ENCODE measurements at places on chromosomes 6 and 20.

GRCh38 chr6:13916230-13916944 is 8.4 kb upstream of the RNF182 start:
- DNase-seq, result no peak

- no peak for DNase-seq
Observed at GRCh38 chr6:24893342-24893850, 42.4 kb downstream of the RIPOR2 start.

- DNase-seq, result no peak
Observed at GRCh38 chr6:122407712-122408111, 8.3 kb downstream of the HSF2 start.

DNA sequence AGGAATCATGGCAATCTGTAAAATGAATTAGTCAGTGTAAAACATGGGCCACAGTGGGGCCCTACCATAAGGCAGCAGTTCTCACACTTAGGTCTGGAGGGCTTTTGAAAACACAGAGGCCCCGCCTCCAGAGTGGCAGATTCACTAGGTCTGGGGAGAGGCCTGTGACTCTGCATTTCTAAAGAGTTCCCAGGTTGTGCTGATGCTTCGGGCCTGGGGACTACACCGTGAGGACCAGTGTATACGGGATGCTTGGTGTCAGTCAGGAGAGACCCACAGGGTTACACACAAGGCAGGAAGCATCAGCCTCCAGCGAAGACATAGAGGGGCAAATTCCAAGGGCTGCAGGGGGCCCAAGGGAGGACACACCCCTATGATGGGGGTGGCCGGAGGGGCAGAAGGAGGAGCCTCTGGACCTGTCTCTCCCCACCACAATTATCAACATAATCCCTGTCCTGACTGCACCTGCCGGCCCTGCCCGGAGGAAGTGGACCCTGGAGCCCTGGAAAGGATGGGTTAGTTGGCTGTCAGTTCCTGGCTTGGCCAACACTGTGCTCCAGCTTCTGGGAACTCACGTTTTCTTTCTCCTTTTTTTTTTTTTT is 46.7 kb downstream of the FGD2 start:
- DNase-seq, result no peak

DNA sequence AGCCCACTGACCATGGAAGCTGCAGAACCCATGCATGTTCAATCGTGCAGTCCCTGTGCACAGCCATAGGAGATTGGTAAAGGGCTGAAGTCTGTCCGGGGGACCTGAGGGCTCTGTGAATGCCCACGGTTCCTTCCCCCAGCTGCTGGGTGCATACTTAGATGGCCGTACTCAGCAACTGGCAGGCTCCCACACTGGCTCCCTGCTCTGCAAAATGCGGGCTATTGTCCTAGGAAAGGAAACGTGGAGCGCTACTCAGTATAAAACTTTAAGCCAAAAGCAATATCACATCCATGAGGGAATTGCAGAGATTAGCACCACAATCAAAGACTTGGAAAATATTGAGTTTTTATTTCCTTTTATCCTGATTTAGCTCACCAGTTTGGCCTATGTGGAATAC is 202.0 kb downstream of the WDR27 start:
- no peak for DNase-seq

GRCh38 chr6:80259118-80259517 is 152.6 kb downstream of the BCKDHB start:
- no peak for DNase-seq

DNA sequence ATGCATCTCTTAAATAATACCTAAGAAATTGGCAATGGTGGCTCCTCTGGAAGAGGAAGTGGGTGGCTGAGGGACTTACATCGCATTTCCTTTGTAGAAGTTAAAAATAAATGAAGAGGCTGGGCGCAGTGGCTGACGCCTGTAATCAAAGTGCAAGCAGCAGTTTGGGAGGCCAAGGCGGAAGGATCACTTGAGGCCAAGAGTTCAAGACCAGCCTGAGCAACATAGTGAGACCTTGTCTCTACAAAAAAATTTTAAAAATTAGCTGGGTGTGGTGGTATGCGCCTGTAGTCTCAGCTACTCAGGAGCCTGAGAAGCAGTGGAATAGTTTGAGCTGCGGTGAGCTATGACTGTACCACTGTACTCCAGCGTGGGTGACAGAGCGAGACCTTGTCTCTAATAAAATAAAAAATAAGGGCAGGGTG is 12.2 kb upstream of the NCOA3 start:
- DNase-seq, result no peak

DNA sequence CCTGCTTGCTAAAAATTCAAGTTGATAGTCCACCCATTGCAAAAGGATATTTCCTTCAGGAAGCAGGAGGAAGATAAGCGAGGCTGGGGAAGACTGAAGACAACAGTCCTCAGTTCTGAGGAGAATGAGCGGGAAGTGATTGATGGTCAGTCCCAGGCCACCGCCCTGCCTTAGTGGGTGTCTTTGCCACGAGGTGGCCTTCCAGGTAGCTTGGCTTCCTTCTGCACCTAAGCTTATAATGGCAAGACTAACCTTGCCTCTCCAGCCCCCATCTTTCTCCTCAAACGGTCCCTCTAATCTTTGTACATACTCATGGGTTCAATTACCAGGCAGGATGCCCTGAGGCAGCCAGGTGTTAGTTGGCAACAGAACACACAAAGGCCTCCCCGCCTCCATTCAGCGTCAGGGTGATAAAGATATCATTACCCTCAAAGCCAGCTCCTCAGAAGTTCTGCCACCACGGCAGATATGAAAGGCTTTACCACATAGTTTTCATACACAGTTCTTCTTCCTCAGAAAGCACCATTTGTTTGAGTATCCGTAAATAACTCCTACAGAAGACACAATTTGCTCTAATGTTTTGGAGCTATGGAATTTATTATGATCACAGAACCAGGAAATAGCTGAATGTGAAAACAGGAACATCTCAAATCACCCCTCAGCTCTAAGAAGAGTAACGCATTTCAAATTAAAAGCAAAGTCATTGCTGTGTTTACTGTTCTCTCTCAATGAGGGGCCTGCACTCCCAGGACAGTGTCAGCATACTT is 249.4 kb downstream of the ATXN1 start:
- DNase-seq, result no peak

- no peak for DNase-seq
Observed at GRCh38 chr20:35883336-35883777, 70.9 kb downstream of the SCAND1 start.

Measured in stimulated activated CD8-positive, alpha-beta memory T cell treated with anti-CD3 and anti-CD28 coated beads, Interleukin-4, amount 100 ng/mL, for 1 hour (primary cell).